Neural crest cell (in vitro differentiated cells): ENCODE measurements at places on chromosomes 12 and 14. TPM values are rescaled to one million over a fixed set of nuclear protein-coding genes. Genes with fewer than 3 reads are reported as not detected.

Gene MYO1H
- not detected in 2 replicates for total RNA-seq

Gene ORAI1
- 13.7 and 15.1 TPM in 2 replicates for total RNA-seq

Gene CLEC4C
- total RNA-seq, result not detected in 2 replicates

Gene KRT82
- not detected in 2 replicates for total RNA-seq

Gene C12orf43
- total RNA-seq, result 25.3 and 25.8 TPM in 2 replicates

Gene PLEKHG7
- not detected in 2 replicates for total RNA-seq

Gene KLHL33
- 0.07 TPM in 1 of 2 replicates, not detected in the other for total RNA-seq

Gene DHRS4L2
- total RNA-seq, result 15.1 and 17.1 TPM in 2 replicates

Gene CD163
- not detected in 2 replicates for total RNA-seq

Gene OR11H6
- total RNA-seq, result not detected in 2 replicates

- DNase-seq, result no peak
Measured at GRCh38 chr14:53109105-53110041, 43.8 kb downstream of the DDHD1 start.

DNA sequence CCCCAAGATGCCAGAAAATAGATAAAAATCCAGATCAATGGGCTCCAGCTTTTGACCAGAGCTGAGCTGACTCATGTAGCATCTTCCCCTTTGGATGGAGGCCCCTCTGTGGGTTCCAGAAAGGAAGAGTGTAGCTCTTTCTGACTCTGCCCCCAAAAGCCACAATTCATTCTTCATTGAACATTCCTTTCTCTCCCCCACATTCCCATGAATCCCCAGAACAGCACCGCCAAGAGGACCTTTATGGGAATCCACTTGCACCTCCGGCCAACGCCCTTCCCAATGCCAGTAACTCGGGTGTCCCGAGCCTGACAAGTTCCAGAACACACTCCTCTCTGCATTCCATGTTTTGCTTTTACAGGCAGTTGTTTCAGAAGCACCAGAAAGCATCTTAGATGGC lies 210.6 kb upstream of the DIO3 start:
- DNase-seq, result no peak

- DNase-seq, result no peak
Measured at GRCh38 chr12:6522193-6522592, 12.1 kb upstream of the GAPDH start.

DNA sequence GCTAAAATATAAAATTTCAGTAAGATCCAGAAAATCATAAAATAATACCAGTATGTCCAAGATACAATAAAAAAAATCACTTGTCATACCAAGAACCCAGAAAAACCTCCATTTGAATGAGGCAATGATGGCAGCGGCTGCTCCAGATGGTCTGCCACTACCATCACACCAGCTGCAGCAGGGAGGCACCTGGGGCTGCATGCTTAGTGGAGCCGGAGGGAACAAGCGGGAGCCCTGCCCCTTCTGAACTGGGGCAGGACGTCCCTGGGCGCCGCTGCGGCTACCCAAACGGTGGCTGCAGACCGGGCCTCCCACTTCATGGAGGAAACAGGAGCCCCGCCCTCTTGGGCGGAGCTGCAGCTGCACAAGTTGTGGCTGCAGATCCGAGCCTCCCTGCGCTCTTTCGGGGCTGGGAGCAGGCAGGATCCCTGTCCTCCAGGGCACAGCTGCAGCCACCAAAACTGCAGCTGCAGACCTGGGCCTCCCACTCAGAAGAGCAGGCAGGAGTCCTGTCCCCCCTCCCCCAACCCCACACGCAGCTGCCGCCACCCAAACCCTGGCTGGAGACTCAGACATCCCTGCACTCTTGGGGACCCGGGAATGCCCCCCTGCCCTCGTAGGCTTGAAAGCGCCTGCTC lies 36.1 kb upstream of the OR5AU1 start:
- DNase-seq, result peak; percentile 67

- no peak for DNase-seq
Measured at GRCh38 chr14:61841145-61841544, 78.9 kb downstream of the SNAPC1 start.

- DNase-seq, result no peak
Measured at GRCh38 chr12:82963956-82964355, 277.2 kb downstream of the TMTC2 start.

GRCh38 chr12:79451978-79452377 lies 238.8 kb downstream of the PAWR start:
- no peak for DNase-seq

DNA sequence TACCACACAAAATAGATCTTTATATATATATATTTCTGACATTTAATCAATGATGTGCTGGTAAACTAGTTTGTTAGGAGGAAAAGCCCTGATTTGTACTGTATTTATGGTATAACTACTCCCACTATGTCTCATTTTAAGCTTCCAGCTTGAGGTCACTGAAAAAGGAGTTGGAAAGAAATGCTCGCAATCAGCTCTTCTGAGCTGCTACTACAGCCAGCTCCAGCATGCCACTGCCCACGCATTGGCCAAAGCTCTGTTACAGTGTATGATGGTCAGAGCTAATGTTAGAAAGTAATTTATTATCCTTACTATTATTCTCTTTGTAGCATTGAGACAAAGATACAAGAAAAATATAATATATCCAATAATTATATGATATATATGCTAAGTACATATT lies 55.0 kb upstream of the PCED1B start:
- no peak for DNase-seq

DNA sequence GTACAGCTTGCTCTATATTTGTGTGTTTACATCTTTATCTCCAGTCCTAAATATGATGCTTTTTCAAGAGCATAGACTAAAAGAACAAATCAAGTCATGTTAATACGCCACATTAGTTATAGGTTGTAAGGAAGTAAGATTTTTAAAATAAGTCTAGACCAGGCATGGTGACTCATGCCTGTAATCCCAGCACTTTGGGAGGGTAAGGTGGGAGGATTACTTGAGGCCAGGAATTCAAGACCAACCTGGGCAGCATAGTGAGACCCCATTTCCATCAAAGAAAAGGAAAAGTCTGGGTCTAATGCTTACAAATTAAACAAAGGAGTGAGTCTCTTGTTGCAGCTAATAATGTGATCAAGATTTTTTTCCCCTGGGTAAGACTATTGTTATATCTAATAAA lies 118.9 kb downstream of the GPR135 start:
- no peak for DNase-seq

DNA sequence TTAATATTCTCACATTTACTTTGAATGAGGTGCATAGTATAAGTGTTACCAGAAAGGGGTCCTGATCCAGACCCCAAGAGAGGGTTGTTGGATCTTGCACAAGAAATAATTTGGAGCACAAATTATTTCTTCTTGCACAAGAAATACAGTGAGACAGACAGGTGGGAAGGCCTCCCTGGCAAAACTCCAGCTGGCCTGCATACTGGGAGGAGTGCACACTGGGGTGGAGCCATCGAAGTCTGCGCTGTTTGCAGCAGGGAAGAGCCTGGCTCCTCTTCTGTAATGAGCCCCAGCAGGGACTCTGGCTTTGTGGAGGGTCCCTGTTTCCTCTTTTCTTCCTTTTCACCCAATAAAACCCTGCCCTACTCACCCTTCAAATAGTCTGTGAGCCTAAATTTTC lies 141.6 kb downstream of the GLT1D1 start:
- DNase-seq, result no peak

GRCh38 chr14:26930576-26930975 lies 332.7 kb upstream of the NOVA1 start:
- no peak for DNase-seq

GRCh38 chr14:67395876-67396189 lies 16.1 kb downstream of the PLEK2 start:
- DNase-seq, result no peak

DNA sequence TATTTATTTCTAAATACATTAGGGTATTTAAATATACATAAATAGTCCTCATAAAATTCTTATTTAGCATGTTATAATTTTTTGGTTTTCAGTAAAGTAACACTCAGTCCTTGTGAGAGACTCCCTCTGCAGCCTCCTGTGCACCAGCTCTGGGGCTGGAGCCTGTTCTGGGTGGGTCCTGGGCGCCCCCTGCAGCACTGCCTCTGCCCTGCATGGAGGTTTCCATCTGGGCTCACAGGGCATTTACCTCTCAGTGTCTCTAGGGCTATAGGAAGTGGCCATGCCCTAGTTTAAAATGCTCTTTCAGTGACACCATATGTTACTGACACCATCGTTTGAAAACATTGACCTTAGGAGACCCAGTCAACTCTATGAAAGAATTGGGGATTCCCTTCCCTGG lies 1155.2 kb downstream of the TMEM121 start:
- no peak for DNase-seq

DNA sequence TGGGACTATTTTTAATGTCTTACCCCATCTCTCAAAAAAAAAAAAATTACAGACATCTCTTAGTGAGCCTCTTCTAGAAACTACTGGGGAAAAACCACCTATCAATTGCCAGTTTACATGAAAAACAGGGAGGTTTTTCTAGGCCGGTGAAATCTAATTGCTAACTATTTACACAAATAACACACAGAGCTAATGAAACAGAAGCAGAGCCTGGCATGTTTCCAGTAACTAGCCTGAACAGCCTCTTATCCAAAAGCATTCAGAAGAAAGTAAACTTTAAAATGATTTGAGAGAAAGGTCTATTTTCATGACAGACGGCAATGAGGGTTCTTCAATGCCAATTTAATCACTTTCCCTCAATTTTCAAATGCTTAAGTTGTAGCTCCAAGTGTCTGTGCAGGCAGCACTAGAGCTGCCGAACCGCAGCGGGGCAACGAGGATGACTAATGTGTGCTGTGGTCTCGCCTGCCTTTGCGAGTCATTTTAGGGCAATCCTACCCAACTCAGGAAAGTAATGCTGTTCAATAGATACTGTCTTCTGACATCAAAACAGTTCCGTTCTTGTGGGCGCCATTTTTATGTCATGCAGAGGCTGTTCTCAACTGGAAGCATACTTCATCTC lies 84.6 kb downstream of the SETD3 start:
- no peak for DNase-seq

DNA sequence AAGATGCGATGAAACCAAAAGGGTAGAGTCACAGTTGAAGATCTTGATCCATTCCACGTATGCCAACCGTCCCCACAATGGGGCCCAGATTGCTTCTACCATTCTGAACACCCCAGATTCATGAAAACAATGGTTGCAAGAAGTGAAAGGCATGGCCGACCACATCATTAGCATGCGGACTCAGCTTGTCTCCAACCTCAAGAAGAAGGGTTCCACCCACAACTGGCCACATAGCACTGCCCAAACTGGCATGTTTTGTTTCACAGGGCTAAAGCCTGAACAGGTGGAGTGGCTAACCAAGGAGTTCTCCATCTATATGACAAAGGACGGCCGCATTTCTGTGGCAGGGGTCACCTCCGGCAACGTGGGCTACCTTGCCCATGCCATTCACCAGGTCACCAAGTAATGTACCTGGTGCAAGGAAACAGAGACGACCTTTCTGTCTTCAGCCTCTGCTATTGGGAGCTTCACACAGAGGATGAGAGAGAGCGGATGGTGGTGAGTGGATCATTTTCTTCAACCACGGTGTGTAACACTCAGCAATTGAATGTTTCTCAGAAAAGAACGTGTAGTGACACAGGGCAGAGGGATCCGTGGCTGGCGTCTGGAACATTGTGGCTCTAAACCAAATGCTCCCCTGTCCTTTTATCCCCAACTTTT lies 26.8 kb upstream of the CLEC2D start:
- no peak for DNase-seq

DNA sequence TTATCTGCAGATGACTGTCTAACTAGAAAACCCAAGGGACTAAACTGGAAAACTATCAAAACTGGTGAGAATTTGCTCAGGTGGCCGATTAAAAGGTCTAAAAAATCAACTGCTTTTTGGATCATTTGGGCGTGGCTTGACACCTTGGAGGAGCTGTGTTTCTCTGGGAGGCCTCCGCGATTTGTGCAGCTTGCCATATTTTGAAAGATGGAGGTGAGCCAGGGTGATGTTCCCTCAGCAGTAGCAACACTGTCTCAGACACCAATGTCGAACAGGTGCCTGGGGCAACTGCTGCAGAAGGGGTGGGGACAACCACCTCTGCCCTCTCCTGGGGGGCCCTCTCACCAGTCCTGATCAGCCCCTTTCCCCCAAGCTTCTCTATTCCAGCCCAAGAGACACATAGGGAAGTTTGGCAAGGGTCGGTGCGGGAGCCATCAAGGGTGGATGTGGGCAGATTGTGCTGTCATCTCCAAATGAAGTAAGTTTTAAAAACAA lies 3.8 kb downstream of the CCDC177 start:
- DNase-seq, result no peak

DNA sequence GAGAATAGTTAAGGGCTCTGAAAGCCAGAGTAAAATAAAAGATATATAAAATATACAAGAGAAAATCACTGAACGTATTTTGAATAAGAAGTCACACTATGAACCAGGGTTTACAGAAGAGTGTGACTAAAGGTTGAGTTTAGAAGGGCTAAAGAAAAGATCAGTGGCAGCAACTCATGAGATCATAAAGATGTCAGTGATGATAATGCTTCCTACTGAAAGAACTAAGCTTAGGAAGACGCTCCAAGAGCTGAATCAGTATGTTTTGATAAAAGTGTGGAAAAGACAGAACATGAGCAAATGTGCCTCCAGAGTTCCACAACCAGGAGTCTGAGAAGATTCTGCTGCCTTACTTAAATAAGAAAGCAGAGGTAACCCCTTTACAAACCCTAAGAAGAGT lies 74.6 kb downstream of the KITLG start:
- no peak for DNase-seq

DNA sequence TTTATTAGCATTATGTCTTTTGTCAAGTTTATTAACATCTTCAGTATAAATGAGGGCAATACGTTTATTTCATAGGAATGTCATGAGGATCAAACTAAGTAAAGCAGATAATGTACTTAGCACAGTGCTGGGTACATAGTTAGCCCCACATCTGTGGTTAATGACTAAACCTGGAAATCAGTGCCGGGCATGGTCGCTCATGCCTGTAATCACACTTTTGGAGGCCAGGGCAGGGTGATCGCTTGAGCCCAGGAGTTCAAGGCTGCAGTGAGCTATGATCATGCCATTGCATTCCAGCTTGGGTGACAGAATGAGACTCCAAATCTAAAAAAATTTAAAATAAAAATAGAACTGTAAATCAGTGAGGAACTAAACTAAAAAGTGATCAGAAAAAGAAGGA lies 44.8 kb upstream of the GUCY2C start:
- no peak for DNase-seq

GRCh38 chr12:109524466-109525278 lies 47.2 kb downstream of the UBE3B start:
- no peak for DNase-seq

GRCh38 chr12:1916371-1917171 lies 1.9 kb downstream of the CACNA2D4 start:
- peak; percentile 0 for DNase-seq

DNA sequence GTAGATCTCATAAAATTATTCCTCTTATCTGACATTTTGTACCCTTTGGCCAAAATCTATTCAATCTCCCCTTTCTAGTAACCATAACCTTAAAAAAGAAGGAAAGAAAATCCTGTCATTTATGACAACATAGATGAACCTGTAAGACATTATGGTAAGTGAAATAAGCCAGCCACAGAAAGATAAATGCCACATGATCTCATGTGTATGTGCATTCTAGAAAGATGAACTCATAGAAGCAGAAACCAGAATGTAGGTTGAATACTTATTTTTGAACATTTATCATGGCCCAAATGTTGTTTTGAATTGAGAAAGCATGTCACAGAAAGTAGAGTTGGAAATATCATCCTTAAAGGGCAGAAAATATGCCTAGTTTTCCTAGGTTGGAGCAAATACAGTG lies 1053.6 kb downstream of the SLC6A15 start:
- no peak for DNase-seq

GRCh38 chr12:92096346-92097136 lies 49.1 kb downstream of the BTG1 start:
- DNase-seq, result no peak
